ENCODE measurements at places on chromosomes 4 and X.

- DNase-seq, result no peak
Measured at GRCh38 chr4:170423137-170423536, 333.4 kb upstream of the AADAT start.

GRCh38 chr4:158936238-158936637 is 166.6 kb upstream of the RAPGEF2 start:
- no peak for DNase-seq

GRCh38 chrX:9298221-9298620 is 166.6 kb upstream of the TBL1X start:
- DNase-seq, result no peak

GRCh38 chr4:18366892-18367291 is 345.3 kb upstream of the LCORL start:
- DNase-seq, result no peak

DNA sequence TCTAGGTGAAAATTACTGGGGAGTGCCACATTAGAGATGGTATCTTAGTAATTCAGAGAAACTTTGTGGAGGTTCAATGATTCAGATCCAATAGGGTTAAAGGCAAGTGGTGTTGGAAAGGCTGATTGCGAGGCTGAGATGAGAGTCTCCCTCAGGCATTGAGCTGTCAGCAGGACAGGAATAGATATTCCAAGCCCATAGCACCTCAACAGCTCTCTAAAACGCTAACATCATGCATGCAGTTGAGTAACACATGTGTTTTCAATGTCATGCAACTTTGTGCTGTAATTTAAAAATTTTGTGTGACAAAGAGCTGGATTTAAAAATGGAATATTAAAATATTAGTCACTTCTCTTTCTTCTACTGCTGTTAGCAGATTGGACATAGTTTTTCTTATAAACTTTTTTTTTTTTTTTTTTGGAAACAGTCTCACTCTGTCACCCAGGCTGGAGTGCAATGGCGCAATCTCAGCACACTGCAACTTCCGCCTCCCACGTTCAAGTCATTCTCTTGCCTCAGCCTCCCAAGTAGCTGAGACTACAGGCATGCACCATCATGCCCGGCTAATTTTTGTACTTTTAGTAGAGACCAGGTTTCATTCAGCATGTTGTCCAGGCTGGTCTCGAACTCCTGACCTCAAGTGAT is 173.5 kb upstream of the C1QTNF7 start:
- no peak for DNase-seq

- DNase-seq, result no peak
Measured at GRCh38 chrX:53622431-53622830, 64.1 kb downstream of the HUWE1 start.

DNA sequence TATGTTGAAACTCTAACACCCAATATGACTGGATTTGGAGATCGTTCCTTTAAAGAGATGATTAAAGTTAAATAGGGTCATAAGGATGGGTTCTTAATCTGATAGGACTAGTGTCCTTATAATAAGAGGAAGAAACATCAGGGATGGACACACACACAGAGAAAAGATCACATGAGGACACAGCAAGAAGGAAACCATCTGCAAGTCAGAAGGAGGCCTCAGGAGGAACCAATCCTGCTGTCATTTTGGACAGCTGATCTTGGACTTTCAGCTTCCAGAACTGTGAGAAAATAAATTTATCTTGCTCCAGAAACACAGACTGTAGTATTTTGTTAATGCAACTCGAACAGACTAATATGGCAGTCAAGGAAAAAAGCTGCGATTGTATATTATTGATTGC is 631.5 kb downstream of the PCDH7 start:
- DNase-seq, result no peak

GRCh38 chr4:761739-762138 is 56.1 kb downstream of the PCGF3 start:
- DNase-seq, result no peak

DNA sequence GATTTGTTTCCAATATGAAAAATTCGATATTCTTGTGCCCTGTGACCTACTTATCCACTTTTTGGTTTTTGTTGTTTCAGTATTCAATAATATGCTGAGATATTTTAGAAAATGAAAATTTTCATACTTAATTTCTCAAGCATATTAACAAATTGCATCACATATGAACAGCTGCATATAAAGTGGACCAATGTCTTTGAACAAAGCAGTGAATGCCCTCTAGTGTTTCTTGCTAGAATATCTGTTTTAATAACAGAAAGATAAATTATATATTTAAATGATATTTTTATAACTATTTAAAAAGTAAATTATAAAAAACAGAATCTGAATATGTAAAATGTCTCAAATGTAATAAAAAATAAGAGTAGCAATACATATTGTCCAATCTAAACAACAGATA is 31.7 kb upstream of the INTU start:
- DNase-seq, result no peak

GRCh38 chrX:63930140-63930539 is 145.1 kb upstream of the ARHGEF9 start:
- no peak for DNase-seq

DNA sequence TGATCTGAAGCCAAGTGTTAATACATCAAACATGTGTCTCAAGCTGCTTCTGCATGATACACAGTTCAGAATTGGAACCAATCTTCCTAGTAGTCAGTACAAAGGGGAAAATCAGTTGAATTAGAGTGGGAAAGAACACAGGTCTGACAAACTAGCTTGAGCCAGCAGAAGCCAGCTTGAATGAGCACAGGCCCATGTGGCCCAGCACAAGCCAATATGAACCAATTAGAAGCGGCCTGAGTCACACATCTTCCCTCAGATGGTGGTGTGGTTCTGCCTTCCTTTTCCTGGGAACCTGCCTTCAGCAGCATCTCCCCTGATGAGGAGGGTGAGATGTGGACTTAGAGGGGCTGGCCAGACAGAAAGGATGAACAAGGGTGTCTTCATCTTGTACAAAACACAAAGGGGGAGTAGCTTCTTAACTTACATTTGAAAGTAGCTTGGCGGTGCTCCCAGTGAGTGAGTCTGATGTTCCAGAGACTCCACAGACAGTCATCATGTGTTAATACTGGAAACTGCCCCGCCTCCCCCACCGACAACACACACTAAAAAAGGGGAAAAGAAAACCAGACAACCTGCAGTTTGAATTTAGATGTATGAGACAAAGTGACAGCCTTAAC is 72.0 kb downstream of the FRMPD4 start:
- DNase-seq, result no peak

DNA sequence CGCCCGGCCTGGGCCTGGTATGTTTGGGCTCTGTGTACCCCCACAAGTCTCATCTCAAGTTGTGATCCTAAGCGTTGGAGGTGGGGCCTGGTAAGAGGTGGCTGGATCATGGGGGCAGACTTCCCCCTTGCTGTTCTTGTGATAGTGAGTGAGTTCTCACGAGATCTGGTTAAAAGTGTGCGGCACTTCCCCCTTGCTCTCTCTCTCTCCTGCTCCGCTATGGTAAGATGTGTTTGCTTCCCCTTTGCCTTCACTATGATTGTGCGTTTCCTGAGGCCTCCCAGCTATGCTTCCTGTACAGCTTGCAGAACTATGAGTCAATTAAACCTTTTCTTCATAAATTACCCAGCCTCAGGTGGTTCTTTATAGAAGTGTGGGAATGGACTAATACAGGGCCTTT is 53.0 kb downstream of the CHST7 start:
- no peak for DNase-seq

DNA sequence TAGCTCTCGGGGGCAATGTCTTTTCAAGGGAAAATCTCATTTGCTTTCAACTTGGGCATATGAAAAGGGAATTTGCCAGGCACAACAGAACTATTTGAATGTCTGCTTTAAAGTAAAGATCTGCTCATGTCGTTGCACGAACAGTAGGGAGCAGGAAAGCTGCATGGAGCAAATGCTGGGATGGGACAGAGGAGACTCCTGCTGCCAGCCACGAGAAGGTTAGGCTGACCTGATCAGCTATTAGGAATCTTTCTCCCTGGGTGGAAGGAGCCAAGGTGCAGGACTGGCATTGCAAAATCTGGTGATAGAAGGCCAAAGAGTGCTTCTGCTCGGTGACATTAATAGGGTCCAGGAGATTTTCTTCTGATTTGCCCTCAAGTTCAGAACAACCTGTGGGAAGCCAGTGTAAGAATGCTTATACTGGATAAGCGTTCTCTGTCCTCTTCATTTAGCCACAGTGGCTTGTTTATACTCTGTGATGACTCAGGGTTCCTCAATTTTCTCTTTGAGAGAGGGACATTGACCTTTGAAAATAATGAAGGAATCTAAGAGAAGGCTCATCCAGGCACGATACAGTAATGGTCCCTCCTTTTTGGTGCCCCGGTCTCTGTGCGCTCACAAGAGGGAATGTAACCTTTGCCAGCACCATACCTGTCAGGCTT is 22.9 kb downstream of the FHL1 start:
- DNase-seq, result no peak

- DNase-seq, result no peak
Measured at GRCh38 chr4:2095236-2096072, 36.3 kb downstream of the NAT8L start.

DNA sequence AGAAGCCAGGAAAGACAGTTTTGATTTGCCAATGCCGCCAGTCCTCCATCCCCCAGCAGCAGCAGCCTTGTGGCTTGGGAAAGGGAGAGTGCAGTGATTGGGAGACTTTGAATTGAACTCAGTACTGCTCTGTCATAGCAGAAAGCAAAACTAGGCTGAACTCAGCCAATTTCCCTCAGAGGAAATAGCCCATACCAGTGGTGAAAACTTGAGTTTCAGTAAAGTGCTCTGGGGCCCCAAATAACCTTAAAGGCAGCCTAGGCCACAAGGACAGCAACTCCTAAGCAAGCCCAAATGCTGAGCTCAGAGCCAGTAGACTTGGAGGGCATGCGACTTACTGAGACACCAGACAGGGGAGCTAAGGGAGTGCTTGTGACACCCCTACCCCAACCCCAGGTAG is 2.0 kb upstream of the PROM1 start:
- DNase-seq, result no peak

DNA sequence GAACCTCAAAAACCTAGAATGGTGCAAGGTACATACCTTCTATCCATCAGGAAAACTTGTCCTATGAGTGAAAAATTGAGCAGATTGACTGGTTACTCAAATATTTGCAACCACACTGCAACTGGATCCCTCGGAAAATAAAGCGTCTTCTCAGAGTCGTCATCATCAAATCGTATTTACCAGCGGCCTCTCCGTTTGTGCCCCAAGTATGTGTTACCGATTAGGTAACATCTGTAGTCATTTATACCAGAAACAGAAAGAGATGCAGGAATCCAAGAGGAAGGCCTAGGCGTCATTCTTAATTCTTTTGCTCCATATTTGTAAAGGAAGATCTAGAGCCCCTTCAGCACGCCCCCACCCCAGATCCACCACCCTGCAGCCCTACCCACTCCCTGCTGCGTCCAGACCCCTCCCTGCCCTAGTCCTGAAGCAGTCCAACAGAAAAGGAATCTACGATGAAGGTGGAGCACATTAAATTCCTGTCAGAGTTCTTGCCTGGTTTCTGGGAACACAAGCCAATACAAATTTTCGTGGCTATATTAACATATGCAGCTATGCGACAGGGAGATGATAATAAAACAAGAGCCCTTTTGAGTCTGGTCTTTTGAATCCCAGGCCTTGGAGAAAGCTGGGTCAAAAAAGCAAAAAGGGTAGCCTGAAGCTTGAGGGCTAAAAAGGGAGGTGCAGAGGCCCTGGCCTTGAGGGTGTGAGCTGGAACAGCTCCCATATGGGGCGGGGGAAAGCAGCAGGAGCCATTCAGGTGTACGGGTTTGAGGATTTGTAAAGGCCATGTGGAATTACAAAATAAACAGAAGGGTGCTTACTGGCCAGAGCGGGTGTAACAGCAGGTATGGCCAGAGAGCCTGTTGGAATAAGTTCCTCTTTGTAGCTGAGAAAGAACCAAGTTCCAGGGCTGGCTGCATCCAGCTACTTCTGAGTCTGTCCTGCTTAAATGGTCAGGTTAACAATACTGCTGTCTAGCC is 77.0 kb downstream of the ZNF827 start:
- no peak for DNase-seq

DNA sequence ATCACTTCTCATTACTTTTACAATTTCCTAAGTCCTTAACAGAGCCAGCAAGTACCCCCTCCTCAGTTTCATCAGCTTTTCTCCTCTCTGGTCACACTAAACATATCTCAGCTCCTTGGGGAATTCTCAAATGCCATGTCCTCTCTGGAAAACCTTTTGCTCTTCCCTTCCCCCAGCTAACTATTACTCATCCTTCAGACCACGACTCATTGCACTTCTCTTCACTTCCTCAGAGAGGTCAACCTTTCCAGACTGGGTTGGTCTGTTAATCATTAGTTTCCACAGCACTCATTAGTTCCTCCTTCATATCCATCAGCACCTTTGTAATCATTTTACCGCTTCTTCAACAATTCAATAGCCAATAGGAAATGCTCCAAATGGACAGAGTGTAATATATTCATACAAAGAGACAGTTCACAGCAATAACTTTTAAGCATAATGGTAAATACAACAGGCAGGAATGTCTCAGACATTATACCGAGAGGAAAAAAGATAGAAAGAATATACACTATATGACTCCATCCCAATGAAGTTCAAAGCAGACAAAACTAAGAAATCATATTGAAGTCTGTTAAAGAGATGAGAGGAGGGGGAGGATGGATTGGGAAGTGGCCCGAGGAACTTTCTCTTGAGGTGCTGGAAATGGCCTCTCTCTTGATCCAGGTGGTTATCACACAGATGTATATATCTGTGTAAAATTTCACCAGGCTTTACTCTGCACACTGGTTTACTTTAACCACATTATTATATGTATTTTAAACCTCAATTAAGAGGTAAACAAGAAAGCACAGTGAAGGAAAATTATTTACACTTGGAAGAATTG is 39.6 kb downstream of the DDX60L start:
- no peak for DNase-seq

- no peak for DNase-seq
Measured at GRCh38 chr4:19971829-19972228, 279.9 kb upstream of the SLIT2 start.

GRCh38 chrX:129930941-129931410 is 25.0 kb downstream of the UTP14A start:
- DNase-seq, result no peak

DNA sequence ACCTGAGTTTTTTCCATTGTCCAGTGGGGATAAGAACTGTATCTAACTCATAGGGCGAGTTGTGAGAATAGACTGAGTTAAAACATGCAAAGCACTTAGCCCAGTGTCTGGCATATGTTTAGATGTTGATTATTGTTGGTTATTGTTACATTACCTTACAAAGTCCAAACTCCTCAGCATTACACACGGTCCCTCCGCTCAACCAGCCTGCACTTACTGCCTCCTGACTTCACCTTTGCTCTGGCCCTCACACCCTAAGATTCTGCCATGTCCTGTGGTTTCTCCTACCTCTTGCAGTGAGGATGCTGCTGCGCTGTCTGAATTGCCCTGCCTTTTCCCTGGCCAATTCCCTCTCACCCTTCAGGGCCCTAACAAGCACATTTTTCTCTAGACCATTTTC is 302.2 kb upstream of the GALNT7 start:
- no peak for DNase-seq

Measured in vagina (tissue), 2 donors.